ENCODE measurements at places on chromosomes 5 and 9. TPM values are rescaled to one million over a fixed set of nuclear protein-coding genes. Genes with fewer than 3 reads are reported as not detected.
A peak's percentile ranks its signal among the peaks of the same experiment; 100 is the strongest.

DNA sequence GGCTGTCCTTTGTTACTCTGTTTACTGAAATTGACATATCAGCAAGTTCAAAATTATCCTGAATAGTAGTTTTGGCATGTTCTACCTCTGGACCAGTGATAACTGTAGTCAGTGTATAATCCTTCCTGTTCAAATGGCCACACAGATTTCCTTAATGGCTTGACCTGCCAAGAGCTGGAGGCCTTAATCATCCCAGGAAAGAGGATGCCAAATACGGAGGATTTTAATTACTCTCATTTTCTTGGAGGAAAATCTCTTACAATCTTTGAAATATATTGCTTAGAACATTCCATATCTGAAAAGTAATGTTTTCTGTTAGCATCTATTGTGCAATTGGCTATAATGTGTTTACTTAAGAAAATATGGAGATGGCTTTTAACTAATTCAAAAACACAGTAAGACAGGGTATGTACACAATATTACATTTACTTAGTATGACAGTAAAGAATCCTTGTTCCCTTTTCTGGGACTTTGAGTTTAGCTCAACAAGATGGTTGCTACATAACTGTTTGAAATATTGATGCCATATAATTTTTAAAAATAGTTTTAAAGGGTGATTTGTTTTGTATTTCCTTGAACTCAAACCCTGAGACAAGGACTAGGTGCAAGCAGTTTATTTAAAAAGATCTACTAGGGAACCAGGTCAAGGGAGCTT is 68.9 kb upstream of the SELENOP start:
- DNase-seq: no peak

Gene CCDC192
- total RNA-seq: not detected

Gene TMEM252
- total RNA-seq: not detected

- DNase-seq: no peak
Observed at GRCh38 chr5:14213253-14213652, 70.1 kb downstream of the TRIO start.

Gene LURAP1L
- total RNA-seq: 1.4 TPM

Gene PCDHB12
- total RNA-seq: 0.64 TPM

DNA sequence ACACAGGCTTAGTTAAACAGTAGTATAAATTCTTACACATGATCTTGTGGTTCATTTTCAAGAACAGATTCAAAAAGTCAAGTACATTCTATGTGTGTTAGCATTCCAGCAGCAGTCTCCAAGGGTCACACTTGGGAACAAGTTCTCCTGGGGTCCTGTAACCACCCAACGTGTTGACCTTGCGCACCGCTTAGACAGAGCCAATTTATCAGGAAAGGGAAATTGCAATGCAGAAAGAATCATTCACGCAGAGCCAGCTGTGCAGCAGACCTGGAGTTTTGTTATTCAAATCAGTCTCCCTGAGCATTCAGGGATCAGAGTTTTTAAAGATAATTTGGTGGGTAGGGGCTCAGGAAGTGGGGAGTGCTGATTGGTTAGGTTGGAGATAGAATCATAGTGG is 8.5 kb upstream of the RXFP3 start:
- DNase-seq: no peak

DNA sequence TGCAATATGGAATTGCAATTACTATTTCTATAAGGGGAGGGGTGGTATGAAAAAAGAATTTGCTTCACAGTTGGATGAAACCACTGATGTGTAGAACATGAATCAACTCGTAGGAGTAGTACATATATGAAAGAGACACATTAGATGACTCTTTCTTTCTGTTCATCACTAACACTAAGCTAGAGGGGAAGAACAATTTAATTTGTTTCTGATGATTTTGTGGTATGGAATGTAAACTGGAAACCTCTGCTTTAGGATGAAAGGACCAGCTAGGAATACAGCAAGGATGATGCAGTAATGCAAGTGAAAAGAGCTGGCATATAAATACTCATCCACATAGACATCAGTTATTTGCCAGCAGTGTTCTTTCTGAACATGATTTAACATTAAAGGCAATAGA is 113.4 kb downstream of the PAPPA start:
- peak; percentile 63 for DNase-seq
